ENCODE measurements at places on chromosomes 4 and X.

GRCh38 chr4:15240764-15241163 lies 187.1 kb upstream of the C1QTNF7 start:
- DNase-seq: no peak

- no peak for DNase-seq
Observed at GRCh38 chr4:26407476-26407875, 82.8 kb downstream of the CCKAR start.

GRCh38 chr4:163505374-163505773 lies 10.9 kb downstream of the TMA16 start:
- DNase-seq: no peak

DNA sequence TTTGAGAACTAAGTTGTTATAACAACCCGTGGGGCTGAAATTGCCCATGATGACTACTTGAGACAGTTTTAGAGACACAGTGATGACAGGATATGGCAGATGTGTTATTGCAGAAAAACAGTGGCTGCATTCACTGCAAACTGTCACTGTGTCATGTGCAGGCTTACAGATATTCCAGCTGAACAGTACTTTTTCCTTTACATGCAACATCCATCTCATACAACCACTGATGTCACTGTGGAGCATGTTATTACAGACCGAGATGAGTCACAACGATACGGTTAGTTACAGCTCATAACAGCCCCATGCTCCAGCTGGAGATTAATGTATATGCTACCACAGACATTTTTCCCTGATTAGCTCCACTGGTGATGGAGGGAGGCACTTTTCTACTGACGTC lies 207.4 kb downstream of the TMA16 start:
- no peak for DNase-seq

GRCh38 chrX:132741689-132742088 lies 216.7 kb downstream of the HS6ST2 start:
- DNase-seq: no peak

GRCh38 chrX:40263014-40263560 lies 165.3 kb upstream of the BCOR start:
- DNase-seq: no peak

- DNase-seq: no peak
Observed at GRCh38 chr4:13523591-13524503, 20.5 kb downstream of the NKX3-2 start.

GRCh38 chrX:57313583-57314215 lies 27.2 kb downstream of the FAAH2 start:
- peak; percentile 11 for DNase-seq

GRCh38 chrX:153394612-153395011 lies 6.5 kb downstream of the PNMA6E start:
- no peak for DNase-seq

DNA sequence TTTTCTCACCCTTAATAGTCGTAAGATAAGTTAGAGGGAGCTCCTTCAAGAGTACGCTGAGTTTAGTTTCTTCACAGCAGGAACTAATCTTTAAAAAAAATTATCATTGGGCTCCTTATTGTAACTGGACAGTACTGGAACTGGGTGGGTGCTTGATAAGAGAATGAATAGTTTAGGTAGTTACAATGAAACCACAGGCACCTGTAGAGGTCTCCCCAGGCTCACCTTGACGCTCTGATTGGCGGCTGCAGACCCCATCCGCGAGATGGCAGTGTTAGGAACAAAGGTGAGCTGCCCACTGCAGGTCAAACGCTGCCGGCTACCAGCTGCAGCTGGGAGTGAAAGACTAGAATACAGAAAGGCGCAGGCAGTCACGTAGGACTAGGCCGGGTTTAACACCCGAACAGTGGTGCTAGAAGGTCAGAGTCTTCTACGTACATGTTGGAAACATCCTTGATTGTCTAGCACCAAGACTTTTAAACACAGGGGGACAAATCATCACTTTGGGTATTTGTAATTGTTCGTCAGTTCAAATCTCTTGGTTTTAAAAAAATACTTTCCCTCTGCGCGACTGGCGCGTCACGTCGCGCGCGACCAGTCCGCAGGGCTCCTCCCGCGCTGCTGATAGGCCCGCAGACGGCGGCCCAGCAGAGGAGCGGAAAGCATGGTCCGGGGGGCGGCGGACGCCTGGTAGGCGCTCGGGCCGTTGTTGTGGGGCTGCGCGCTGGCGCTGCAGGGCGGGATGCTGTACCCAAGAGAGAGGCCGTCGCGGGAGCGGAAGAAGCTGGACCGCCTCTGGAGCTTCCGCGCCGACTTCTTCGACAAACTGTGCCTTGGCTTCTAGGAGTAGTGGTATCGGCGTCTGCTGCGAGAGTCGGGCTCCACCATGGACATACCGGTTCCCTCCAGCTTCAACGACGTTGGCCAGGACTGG lies 45.6 kb downstream of the SMARCA5 start:
- DNase-seq: peak; percentile 62

- no peak for DNase-seq
Observed at GRCh38 chr4:37320513-37321235, 76.1 kb downstream of the NWD2 start.

DNA sequence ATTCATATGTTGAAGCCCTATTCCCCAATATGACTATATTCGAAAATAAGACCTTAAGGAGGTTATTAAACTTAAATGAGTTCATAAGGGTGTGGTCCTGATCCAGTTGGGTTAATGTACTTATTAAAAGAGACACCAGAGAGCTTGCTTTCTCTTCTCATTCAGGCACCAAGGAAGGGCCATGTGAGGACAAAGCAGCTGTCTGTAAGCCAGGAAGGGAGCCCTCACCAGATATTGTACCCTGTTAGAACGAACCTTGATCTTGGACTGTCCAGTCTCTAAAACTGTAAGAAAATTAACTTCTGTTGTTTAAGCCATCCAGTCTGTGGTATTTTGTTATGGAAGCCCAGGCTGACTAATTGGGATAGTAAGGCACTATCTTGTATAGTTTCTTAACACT lies 9.1 kb upstream of the YTHDC1 start:
- no peak for DNase-seq

GRCh38 chrX:57353472-57354132 lies 67.1 kb downstream of the FAAH2 start:
- DNase-seq: no peak

GRCh38 chr4:130820448-130820847 lies 1724.5 kb downstream of the C4orf33 start:
- DNase-seq: no peak

DNA sequence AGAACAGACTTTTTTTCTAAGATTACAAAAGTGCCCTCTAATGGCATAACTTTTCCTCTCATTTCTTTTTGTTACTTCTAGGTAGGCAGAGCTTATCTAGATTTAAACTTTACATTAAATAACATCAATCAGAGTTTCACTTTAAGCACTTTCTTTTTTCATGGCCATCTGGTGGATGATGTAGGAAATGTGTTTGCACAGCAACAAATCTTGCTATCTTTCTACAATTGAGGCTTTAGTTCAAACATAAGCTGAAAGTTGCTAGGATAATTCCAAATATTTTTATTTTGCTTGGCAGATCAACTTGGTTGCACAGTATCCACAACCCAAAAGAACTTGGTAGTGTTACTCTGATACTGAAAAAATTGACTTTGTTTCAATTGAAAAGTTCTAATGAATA lies 22.0 kb downstream of the NDNF start:
- no peak for DNase-seq

DNA sequence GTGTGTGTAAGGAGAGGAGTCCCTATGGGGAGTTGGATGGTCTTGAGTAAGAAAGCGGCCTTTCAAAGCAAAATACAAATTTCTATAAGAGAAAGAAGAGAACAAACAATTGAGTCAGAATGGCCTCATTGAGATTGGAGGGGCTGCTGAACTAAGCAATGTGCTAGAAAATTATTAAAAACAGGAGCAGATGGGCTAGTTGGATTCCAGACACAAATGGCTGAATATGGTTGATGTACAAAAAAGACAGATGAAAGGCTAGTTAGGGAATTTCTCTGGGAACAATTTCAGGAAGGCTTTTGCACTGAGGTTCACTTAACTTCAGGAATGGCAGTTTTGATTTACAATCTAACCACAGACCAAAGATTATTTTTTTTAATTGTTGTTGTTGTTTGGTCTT lies 1806.8 kb upstream of the TENM3 start:
- DNase-seq: no peak

DNA sequence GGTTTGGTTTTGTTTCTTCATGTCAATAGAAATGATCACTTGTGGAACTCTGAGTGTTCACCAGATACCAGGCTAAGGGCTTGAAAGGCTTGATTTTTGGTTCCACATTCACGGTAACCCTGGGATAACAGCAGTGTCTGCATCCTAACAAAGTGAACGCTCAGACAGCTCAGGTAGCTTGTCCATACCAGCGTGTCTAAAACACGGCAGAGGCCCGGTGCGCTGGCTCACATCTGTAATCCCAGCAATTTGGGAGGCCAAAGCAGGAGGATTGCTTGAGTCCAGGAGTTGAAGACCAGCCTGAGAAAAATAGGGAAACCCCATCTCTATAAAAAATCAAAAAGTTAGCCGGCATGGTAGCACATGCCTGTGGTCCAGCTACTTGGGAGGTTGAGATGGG lies 49.0 kb downstream of the HTRA3 start:
- DNase-seq: no peak

GRCh38 chrX:19807414-19807813 lies 80.0 kb downstream of the SH3KBP1 start:
- no peak for DNase-seq

- DNase-seq: no peak
Observed at GRCh38 chrX:127057891-127058619, 238.5 kb downstream of the PRR32 start.

GRCh38 chr4:102541697-102542096 lies 40.5 kb downstream of the NFKB1 start:
- DNase-seq: peak; percentile 6

All from T-cell (primary cell).